Activated CD8-positive, alpha-beta T cell treated with anti-CD3 and anti-CD28 coated beads for 36 hours (primary cell): ENCODE measurements at places on chromosomes 1 and 21. TPM values are rescaled to one million over a fixed set of nuclear protein-coding genes. Genes with fewer than 3 reads are reported as not detected.

DNA sequence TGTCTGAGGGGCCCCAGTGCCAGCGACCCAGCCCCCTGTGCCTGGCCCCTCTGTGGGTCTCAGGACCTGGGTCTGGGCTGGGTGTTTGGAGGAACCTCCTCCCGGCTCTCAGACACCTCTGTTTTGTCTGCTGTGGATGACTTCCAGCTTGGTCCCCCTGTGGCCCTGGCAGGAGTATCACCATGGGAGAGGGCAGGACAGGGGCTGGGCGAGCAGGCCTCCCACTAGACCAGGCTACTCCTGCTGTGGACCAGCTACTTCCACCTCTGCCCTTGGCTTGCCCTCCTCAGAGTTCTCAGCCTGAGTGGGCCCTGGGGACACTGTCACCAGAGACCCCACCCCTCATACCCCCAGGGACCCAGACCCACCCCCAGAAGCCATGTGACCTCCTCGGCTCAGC lies 21.8 kb downstream of the PLCH2 start:
- DNase-seq = no peak
- H3K4me3 ChIP-seq = no peak overlapping the region
- H3K27me3 ChIP-seq = no peaks in the 10 kb centered on the region
- H3K27ac ChIP-seq = no peak overlapping the region

DNA sequence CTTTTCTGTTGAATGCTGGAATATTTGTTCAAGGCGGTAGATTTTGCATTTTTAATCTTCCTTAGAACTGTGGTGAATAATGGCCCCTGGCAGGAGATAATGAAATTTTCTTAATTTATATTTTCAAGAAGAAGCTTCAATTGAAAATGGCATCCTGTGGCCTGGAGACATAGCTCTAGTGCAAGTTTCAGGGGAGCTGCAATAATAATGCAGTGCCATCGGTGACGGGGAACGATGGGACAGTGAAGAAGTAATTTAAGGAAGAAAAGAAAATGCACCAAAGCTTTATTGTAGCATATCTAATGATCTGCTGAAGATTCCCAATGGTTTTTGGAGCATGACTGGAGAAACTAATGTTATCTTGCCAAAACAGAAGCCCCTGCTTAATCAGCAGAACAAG lies 128.4 kb downstream of the ADGRL2 start:
- no peak overlapping the region for H3K27ac ChIP-seq
- no peaks in the 10 kb centered on the region for H3K4me1 ChIP-seq
- no peak overlapping the region for H3K4me3 ChIP-seq
- H3K27me3 ChIP-seq = no peaks in the 10 kb centered on the region
- H3K36me3 ChIP-seq = no peaks in the 10 kb centered on the region

- no peak overlapping the region for H3K27ac ChIP-seq
- no peak overlapping the region for H3K4me3 ChIP-seq
- no peaks in the 10 kb centered on the region for H3K36me3 ChIP-seq
- DNase-seq = peak; percentile 1
- H3K27me3 ChIP-seq = no peaks in the 10 kb centered on the region
Measured at GRCh38 chr1:227899141-227899819, 48.5 kb downstream of the WNT9A start.

The CD34 gene
- total RNA-seq = 0.05 TPM

GRCh38 chr1:185566995-185567394 lies 167.2 kb upstream of the HMCN1 start:
- no peak overlapping the region for H3K4me3 ChIP-seq
- peak overlapping the region; percentile 86 for H3K27ac ChIP-seq
- H3K36me3 ChIP-seq = peaks cover 2% of the 10 kb centered on the region

The DMRTA2 gene
- total RNA-seq = not detected

The CYP4B1 gene
- total RNA-seq = not detected

GRCh38 chr1:86516335-86516734 lies 30.5 kb upstream of the CLCA4 start:
- no peaks in the 10 kb centered on the region for H3K27me3 ChIP-seq
- no peak overlapping the region for H3K4me3 ChIP-seq
- DNase-seq = no peak
- no peaks in the 10 kb centered on the region for H3K36me3 ChIP-seq

DNA sequence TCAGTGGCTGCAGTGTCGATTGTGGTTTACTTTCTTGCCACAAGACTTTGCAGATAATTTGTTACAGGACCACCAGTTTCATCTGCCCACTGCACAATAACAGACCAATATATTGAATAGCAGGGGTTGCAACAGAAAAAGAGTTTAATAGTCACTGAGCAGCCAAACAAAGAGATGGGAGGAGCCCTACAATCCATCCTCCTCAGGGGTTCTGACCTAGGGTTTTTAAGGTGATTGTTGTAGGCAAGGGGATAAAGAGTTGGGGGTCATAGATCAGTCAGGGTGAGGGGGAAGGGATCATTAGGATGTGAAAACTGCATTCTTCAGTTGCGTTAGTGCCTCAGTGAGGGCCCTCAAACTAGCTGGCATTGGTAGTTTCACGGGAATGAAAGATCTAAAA lies 110.7 kb upstream of the OLFM3 start:
- H3K4me3 ChIP-seq = no peak overlapping the region
- no peaks in the 10 kb centered on the region for H3K27me3 ChIP-seq
- no peak overlapping the region for H3K27ac ChIP-seq
- DNase-seq = no peak
- H3K4me1 ChIP-seq = no peaks in the 10 kb centered on the region

DNA sequence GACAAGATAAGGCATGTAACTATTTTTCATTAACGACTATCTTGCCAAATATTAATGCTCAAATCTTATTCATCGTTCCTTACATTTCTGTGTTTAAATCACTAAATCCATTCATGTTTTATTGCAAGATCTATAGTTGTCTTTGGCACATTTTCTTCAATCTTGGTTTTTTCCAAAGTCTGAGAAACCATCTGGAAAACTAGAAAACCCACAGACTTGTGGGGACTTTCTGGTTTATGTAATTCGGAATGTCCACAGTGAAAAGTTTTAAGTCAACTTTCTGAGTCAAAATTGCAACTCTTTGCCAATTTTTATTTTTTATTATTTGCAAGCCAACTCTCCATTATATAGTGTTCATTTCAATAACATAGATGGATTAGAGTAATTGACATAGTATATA lies 520.8 kb upstream of the ADAMTS5 start:
- H3K27ac ChIP-seq = no peak overlapping the region
- H3K4me3 ChIP-seq = no peak overlapping the region
- no peak for DNase-seq
- no peaks in the 10 kb centered on the region for H3K4me1 ChIP-seq
- H3K36me3 ChIP-seq = no peaks in the 10 kb centered on the region

The DENND2C gene
- total RNA-seq = 0.99 TPM

The MYOC gene
- not detected for total RNA-seq

- peaks cover 12% of the 10 kb centered on the region for H3K4me1 ChIP-seq
- no peaks in the 10 kb centered on the region for H3K27me3 ChIP-seq
- H3K4me3 ChIP-seq = no peak overlapping the region
- no peaks in the 10 kb centered on the region for H3K36me3 ChIP-seq
- H3K27ac ChIP-seq = no peak overlapping the region
- DNase-seq = no peak
Measured at GRCh38 chr1:51524817-51525216, 5.8 kb upstream of the EPS15 start.

DNA sequence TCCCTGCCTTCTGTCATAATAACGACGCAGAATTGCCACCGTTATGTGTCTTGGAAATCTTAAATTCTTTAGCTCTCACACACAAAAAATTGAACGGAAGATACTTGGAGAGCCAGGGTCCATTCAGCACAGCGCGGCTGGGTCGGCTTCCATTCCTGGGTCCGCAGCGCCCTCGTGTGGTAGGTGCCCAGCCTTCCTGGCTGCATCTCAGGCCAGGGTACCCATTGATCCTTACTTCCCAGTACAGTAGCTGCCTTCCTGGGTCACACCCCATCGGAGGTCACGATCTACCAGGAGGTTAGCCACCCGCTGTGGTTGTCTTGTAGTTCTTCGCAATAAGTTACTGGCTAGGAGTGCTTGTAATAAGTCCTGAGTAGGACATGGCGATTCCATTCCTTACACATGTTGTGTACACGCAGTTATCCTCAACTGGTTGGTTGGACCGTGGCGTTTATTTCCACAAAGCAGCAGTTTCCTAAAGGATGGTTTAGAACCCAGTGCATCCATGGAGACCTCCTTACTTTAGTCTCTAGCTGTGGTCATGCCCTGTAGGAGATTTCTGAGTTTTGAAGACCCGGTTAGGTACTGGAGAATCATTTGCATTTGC lies 9.9 kb upstream of the MTARC1 start:
- H3K4me3 ChIP-seq = no peak overlapping the region
- H3K27me3 ChIP-seq = peaks cover 10% of the 10 kb centered on the region
- H3K27ac ChIP-seq = no peak overlapping the region
- no peaks in the 10 kb centered on the region for H3K4me1 ChIP-seq
- peak; percentile 73 for DNase-seq

The SELP gene
- total RNA-seq = 0.50 TPM

GRCh38 chr1:232518349-232518748 lies 111.6 kb downstream of the SIPA1L2 start:
- no peak overlapping the region for H3K4me3 ChIP-seq
- H3K36me3 ChIP-seq = no peaks in the 10 kb centered on the region
- H3K4me1 ChIP-seq = peaks cover 6% of the 10 kb centered on the region

The F3 gene
- total RNA-seq = not detected

DNA sequence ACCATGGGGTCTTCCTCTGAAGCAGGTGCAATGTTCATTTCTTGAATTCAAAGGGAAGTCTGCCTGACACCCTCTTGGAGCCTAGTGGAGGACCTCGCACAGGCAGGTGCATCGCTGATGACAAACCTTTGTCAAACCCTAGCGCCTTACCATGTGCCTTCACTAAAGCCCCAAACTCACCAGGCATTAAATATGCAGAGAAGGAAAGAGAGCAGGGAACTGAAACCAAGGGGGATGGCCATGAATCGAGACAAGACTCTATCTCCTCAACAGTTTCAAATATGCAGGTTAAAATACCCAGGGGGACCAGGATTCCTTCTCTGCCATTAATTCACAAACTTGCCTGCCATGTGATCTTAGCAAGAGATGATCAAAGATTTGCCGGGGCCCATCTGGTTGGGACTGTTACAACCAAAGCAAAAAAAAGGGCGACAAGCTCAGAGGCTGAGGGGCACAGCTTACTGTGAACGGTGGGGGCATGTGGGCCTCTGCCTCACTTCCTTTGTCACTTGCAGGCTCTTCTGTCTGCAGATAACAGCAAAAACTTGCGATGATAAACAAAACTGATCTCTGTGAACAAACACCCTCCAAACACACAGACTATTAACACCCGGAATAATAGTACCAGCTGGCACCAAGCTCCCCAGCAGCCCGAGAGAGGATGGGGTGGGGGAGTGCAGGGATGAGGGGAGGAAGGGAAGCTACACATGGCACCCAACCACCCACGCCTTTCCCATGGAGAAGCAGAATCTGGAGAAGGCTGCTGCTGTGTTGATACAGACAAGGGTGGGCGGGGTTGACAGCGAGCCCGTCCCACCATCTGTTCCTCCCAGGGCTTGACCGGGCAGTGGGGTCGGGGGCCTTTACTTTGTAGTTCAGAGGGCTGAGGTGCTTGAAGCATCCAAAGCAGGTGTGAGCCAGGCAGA lies 33.9 kb downstream of the TMEM63A start:
- H3K36me3 ChIP-seq = peaks cover 34% of the 10 kb centered on the region
- H3K4me3 ChIP-seq = peak overlapping the region; percentile 2
- DNase-seq = peak; percentile 58

DNA sequence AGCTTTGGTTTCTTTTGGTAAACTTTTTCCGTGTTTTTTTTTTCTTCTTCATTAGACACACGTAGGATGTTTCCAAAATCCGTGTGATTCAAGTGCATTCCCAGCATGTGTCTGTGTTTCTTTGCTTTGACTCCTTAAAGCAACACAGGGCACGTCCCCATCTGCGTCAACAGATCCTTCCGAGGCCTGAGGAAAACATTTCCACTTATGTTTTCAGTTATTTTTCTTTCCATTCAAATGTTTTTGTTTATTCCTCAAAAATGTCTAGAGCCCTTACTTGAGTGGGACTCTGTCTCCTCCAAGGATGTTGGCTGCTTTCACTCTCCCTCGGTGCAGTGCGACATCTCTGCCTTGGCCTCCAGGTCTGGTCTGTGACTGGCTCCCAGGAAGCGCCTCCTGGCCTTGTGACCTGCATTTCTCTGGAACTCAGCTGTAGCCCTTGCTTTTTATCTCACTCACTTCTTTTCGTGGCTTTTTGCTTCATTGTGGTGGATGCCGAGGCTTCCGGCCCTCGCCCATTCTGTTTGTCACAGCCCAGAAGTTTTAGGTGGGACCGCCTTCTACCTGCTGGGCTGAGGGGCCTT lies 31.3 kb upstream of the SLC19A1 start:
- H3K4me3 ChIP-seq = no peak overlapping the region
- no peak for DNase-seq
- H3K36me3 ChIP-seq = no peaks in the 10 kb centered on the region
- H3K4me1 ChIP-seq = peaks cover 3% of the 10 kb centered on the region
- no peaks in the 10 kb centered on the region for H3K27me3 ChIP-seq

DNA sequence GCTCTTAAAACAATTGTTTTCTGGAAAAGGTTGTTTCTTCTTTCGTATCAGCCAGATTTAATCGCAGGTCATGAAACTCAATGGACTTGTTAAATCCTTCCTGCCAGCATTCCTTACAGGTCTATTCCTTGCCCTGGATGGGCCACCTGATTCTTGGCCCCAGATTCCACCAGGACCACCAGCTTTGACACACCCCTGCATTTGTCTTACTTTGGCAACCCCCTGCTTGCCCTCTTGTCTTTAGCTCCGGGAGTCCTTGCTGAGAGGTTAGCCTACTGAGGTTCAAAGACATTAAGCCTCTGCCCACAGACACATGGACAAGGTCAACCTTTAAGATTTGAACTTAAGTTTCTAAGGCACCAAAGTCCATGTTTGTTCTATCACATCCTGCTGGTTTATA lies 27.1 kb upstream of the DAB1 start:
- H3K4me1 ChIP-seq = no peaks in the 10 kb centered on the region
- peaks cover 16% of the 10 kb centered on the region for H3K27me3 ChIP-seq
- H3K4me3 ChIP-seq = no peak overlapping the region
- no peak overlapping the region for H3K27ac ChIP-seq

The DRAXIN gene
- 0.20 TPM for total RNA-seq

DNA sequence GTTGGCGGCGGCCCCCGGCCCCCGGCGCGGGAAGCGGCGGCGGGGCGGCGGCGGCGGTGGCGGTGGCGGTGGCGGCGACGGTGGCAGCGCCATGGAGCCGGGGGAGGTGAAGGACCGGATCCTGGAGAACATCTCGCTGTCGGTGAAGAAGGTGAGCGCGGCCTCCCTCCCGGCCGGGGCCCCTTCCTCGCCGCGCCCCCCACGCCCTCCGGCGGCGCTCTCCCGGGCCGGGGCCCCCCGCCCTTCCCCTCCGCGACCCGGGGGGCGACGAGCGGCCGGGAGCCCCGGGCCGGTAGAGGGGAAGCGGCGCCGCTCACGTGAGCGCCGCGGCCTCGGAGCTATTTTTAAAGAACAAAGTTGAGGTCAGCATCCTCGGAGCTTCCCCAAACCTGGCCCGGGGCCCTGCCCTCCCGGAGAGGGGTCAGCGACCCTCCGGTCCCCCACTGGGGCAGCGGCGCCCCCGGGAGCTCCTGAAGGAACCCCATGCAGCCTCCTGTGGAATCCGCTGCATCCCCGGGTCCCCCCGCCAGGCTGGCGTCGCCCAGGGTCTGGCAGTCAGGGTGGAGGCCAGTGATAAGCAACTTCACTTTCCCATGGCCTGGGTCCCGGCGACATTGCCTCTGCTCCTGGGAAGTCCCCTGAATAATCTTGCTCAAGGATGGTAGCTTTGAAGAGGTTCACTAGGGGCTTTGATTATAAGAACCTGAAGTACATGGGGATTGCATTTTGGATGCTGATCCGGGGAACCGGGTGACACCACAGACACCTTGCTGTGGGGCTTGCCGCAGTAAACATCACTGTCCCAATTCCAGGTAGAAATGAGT lies 560 bp downstream of the PLEKHM2 start:
- peak; percentile 51 for DNase-seq
- peaks cover 43% of the 10 kb centered on the region for H3K4me1 ChIP-seq
- peaks cover 13% of the 10 kb centered on the region for H3K36me3 ChIP-seq
- peak overlapping the region; percentile 85 for H3K27ac ChIP-seq
- no peaks in the 10 kb centered on the region for H3K27me3 ChIP-seq
- H3K4me3 ChIP-seq = peak overlapping the region; percentile 88
